Fibroblast of pulmonary artery (primary cell): ENCODE measurements at places on chromosomes 5 and 9.

GRCh38 chr5:69312459-69313160 lies 20.0 kb downstream of the CCDC125 start:
- DNase-seq, result no peak

- no peak for DNase-seq
Measured at GRCh38 chr5:89851911-89852310, 557.6 kb downstream of the CETN3 start.

DNA sequence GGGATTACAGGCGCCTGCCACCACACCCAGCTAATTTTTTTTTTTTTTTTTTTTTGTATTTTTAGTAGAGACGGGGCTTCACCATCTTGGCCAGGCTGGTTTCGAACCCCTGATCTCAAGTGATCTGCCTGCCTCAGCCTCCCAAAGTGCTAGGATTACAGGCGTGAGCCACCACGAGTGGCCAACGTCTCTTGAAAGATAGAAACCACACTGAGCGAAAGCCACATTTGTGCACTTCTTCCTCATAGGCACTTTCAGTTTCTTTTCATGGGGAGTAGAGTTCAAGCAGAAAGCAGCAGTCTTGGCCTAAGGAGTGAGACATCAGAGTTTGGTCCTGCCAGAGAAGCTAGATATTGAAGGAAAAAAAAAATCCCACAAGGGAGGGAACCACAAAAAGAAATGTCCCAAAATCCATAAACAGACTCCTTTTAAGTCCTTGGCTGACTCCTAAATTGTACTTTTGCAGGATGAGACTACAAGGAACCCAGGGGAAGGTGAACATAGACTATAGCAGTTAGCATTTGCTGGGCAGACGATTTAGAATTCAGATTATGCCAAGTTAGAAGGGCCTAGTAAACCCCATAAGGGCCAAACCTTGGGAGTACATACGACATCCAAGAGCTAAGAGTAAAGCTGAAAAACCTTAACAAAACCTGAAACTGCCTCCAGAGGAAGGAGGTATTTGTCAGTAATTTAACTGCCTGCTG lies 43.9 kb upstream of the GLIPR2 start:
- no peak for DNase-seq

DNA sequence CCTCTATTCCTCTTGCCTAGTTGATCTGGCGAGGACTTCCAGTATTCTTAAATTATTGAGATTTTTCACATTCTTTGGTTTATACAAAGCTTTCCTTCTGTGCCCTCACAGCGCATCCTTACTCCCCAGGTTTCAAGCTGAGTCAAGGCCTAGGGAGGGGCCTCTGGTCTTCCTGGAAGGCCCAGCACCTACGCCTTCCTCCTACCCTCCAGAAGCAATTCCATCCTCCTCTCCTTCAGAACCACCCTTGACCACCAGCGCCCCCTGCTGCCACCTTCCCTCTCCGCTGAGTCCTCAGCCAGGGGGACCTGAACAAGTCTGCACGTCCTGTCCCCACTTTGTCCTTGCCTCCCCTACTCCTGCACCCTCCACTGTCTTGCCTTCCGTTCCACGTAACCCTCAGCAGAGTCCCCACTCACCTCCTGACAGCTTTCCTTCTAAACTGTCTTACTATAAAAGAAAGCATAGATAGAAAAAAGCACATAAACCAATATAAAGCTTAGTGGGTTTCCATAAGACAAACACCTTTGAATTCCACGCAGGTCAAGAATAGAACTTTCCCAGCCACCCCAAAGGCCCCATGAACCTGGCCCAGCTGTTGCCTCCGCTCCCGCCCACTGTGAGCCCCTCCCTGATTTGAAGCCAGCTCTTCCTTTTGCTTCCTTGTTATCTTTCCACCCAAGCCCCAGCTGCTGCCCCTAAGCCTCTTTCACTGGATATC lies 63.0 kb upstream of the CTSL start:
- peak; percentile 77 for DNase-seq

DNA sequence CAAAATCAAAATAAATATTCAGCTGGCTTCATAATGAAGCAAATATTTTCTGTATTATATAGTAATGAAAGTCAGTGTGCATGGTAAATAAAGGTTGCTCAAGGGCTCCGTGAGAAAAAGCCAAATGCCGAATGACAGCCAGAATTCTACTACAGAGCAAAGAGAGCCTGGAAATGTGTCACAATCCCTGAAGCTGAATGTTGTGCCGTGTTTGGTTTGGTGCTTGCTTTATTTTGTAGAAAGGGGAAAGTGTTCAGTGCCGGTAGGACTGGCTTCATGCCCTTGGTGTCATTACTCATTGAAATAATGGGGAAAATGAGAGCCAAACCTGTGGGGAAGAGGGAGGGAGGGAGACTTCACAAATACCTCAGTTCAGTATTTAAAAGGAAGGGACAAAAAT lies 26.8 kb upstream of the ADAMTSL1 start:
- DNase-seq, result no peak

DNA sequence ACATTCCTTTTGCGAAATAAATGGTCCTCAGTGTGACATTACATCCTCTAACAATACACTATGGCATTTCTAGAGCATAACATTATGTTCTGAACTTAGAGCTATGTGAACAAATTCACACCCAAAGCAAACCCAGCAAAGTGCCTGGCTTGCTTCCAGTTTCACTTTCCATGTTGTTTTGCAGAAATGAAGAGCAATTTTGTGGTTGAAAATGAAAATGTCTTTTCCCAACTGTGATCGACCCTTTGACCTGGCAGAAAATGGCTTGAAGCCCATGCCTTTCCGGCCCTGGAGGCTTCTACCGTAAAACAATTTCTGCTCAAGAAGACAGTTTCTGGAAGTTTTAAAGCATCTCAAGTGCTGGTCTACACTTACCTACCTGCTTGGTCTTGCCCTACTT lies 344.7 kb upstream of the RGMB start:
- DNase-seq, result peak; percentile 76

- no peak for DNase-seq
Measured at GRCh38 chr5:129387944-129388343, 72.2 kb upstream of the ADAMTS19 start.

GRCh38 chr9:26261503-26262330 lies 583.5 kb upstream of the TUSC1 start:
- DNase-seq, result peak; percentile 82
